ENCODE measurements at places on chromosomes 5 and 9.

DNA sequence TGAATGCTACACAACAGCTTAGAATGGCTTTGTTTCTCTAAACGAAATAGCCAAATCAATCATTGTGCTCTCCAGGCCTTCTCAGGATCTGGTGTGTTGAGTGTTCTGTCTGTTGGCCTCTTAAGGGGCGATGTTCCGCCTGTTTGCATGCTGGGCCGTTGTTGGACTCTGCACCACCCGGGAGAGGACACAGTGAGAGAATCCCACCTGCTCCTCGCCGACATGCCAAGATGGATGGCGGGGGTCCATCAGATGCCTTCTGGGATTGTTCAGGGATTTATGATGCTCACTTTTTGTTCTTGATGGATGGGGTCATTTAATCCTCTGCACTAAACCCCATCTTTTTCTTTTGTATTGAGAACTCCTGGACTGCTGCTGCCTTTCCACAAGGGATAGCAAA, 159.9 kb downstream of the NTRK2 start:
- no peak for DNase-seq

GRCh38 chr5:57955511-57955910, 472.9 kb upstream of the ACTBL2 start:
- no peak for DNase-seq

DNA sequence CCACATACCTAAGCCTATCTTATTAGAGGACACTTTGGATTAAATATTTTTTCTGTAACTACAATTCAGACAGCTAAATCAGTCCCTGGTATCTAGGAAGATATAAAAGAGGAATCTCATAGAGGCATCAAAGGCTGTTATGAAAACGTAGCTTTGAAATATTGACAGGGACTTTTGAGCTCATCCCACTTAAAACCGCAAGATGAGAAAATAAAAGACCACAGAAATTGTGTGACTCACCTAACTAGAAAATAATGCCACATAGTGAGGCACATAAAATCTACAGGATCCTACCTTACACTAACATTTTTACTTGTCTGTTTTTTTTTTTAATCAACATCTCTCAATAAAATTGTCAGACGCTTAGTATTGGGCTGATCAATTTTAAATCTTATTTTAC, 686.5 kb upstream of the COX7C start:
- no peak for DNase-seq

- no peak for DNase-seq
Measured at GRCh38 chr5:1734908-1735289, 64.7 kb downstream of the MRPL36 start.

- DNase-seq, result no peak
Measured at GRCh38 chr5:72523960-72524582, 16.9 kb upstream of the ZNF366 start.

DNA sequence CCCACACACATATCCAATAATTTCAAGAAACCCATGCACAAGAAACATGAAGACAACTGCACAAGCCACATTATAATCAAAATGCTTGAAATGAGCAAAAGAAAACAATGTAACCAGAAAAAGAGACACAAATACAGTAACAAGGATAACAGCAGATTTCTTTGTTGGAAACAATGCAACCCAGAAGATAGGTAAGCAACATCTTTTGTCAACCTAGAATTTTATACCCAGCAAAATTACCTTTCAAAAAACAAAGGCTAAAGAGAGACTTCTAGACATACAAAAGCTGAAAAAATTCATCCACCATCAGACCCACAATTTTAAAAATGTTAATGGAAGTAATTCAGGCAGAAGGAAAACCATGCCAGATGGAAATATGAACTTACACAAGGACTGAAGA, 5.0 kb upstream of the COL23A1 start:
- DNase-seq, result no peak

DNA sequence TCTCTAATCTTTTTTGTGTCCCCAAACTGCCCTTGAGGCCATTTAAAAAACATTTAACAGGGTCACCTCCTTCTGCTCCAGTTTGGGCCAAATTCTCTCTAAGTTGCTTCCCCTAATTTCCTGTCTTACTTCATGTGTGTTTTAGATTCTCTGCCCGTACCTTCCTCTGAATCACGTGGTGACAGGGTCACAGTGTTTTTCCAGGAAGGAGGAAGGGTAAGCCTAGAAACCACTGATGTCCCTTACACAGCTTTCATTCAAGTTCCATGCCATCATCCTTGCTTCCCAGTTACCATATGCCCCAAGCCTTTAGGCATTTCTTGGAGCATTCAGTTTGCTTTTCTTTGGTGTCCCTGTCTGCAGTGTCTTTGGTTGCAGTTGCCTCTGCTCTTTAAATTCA, 42.4 kb upstream of the MACIR start:
- DNase-seq, result no peak

- no peak for DNase-seq
Measured at GRCh38 chr5:39605588-39606575, 181.1 kb upstream of the DAB2 start.

DNA sequence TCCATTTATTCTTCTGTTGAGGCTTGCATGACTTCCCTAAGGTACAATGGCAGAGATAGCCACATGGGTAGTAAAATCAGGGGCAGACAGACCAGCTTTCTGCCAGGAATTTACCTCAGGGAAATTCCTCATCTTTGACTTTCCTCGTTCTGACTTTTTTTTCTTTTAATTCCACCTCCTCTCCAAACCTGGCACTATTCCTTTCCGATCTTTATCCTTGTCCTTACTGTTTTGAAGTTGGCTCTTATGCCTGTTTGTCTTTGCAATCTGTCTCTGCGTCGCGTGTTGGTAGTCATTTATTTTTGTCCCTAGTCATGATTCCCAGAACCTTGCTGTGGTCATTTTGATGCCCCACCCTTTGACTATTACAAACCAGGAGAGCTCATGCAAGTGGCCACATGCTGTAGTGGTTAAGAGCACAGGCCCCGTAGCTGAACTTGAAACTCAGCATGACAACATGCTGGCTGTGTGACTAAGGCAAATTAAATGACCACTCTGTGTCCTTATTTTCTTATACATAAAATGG, 19.0 kb downstream of the TMC1 start:
- no peak for DNase-seq

- no peak for DNase-seq
Measured at GRCh38 chr9:37929441-37929895, 25.5 kb upstream of the SLC25A51 start.

DNA sequence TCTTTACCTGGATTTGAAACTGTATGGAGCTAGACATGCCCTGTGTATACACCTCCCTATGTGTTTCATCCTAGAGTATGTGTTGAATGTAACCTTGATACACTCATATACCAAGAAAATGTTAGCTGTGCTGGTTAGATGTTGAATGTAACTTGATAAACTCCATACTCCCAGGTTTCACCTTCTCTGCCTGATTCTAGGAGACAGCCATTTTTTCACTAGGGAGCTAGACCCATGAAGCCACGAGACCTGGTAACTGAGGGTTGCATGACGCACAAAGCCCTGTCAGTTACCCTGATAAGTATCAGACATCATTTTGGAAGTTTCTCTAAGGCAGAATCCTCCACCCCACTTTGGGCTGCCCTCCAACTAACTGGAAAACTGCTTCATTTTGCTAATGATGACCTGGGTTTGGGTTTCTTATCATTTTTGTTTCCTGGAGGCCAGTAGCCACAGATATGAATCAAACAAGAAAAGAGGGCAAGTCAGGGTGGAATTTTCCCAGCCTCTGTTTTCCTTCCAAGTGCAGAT, 478.5 kb upstream of the KIF2A start:
- DNase-seq, result no peak

GRCh38 chr5:82684165-82684564, 393.0 kb downstream of the TMEM167A start:
- no peak for DNase-seq
